ENCODE measurements at places on chromosomes 5 and 9.

GRCh38 chr5:176985516-176985915 is 21.1 kb downstream of the UIMC1 start:
- no peak for DNase-seq

DNA sequence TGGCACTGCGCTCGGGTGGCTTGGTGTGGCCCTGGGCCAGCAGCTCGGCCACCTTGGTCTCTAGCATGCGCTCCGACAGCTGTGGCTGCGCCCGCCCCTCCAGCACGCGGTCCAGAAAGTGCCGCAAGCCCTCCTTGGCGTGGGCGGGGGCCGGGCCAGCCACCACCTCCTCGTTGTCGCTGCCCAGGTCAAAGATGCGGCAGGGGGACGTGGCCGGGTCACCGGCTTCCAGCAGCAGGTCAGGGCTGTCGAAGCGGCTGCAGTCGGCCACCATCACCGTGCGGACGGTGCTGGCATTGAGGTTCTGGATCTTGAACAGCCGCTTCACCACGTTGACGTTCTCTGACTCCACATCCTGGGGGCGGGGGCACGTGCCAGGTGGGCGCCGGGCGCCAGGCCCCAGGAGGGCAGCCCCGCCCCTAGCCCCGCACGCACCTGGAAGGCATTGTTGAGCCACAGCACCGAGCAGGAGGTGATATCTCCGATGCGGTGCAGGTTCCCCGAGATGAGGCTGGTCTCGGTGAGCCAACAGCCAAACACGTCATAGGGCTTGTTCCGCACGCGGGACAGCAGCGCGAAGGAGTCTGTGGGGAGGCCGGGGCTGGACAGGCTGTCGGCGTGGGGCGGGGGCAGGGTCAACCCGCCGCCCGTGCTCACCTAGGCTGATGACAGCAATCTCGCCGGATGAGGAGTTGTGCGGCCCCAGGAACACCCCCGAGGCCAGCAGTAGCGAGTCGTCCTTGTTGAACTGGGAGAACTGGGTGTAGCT is 2.2 kb downstream of the FBXW5 start:
- DNase-seq: no peak

- no peak for DNase-seq
These were observed 7.4 kb downstream of the SMARCA2 start for GRCh38 chr9:2022560-2022959.

DNA sequence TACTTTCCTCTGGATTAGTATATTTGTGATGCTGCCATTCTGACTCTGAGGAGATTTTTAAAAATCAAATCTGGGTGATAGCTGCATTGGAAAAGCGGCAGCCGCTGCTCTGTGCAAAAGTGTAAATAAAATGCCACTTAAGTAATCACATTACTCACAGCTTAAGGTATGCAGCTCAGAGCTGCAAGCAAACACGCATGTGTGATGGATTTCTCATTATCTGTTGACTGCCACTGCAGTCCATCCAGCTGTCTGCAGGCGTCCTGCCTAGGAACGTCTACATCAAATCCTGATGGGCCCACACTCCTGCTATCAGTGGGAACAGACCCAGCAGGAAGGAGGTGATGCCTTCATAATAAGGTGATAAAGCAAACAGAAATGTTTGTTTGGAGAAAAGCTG is 216.9 kb downstream of the SPOCK1 start:
- peak; percentile 17 for DNase-seq

GRCh38 chr5:59749782-59750520 is 143.6 kb downstream of the PDE4D start:
- DNase-seq: peak; percentile 63

DNA sequence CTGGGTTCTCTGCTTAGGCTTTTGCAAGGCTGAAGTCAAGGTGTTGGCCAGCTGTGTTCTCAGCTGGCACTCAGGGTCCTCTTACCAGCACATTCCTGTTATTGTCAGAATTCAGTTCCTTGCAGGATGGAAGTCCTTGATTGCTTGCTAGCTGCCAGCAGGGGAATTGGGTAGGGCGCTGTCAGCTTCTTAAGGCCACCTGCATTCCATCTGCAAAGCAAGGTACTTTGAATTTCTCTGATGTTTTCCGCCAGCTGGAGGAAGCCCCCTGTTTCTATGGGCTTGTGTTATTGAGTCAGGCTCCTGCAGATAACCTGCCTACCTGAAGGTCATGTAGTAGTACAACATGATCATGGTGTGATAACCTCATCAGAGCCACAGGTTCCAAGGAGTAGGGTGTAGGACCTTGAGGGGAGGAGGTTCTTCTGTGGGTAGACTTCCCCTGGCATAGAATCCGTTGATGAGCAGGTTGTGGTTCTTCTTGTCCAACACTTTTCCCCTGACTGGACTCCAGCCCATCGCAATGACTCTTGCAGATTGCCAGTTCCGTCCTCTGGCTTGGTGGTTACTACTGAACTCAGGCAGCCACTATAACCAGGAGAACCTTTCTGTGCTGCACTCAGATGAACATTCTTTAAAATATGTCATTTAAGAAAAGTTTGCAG is 6.8 kb downstream of the TENT4A start:
- no peak for DNase-seq

GRCh38 chr5:37661227-37661920 is 178.5 kb downstream of the GDNF start:
- DNase-seq: no peak
